ENCODE measurements at places on chromosomes 1 and 21.

- DNase-seq: no peak
These were observed 187.6 kb upstream of the VAMP3 start for GRCh38 chr1:7583291-7584096.

DNA sequence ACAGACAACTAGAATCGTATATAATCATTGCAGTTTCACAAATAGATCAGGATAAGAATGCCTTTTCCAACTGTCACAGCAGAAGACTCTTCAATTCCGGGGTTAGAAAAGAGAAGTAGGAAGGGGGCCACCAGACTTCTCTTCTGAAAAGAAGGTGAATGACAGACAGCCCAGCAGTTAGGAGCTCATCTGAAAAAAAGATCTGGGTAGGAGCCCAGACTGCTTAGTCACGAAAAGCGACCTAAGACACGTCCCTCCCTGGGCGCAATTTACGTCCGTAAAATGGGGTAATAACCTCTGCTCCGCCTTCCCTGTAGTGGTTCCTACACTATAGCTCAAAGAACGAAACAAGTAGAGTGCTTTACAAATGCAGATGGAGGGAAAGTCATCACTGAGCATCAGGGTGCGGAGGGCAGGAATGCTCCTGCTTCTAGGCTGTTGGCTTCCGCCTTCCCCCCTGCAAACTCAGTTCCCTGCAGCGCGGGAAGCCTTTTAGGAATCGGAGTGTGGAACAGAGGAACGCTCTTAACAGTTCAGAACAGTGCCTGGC is 582 bp downstream of the ORC1 start:
- DNase-seq: peak; percentile 22

DNA sequence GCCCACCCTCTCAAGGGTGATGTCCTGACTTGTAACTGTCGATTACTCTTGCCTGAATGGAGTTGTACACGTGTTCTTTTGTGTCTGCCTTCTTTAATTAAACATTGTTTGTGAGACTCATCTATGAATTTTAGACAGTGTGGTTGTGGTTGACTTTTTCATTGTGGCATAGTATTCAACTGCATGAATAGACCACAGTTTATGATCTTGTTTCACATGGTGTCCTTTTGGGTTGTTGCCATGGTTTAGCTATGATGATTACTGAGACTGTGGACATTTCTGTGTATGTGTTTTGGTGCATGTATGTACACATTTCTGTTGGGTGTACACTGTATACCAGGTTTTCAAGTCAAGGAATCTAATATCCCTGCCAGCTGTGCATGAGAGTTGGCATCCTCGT is 30.1 kb downstream of the PRMT2 start:
- DNase-seq: no peak

GRCh38 chr1:7754234-7754633 is 16.9 kb upstream of the VAMP3 start:
- no peak for DNase-seq

- DNase-seq: no peak
These were observed 60.3 kb downstream of the KCNJ6 start for GRCh38 chr21:37855647-37856625.

- DNase-seq: no peak
These were observed 68.3 kb downstream of the DHRS3 start for GRCh38 chr1:12549460-12550349.

- no peak for DNase-seq
These were observed 75.2 kb downstream of the MPZL1 start for GRCh38 chr1:167797015-167797414.

DNA sequence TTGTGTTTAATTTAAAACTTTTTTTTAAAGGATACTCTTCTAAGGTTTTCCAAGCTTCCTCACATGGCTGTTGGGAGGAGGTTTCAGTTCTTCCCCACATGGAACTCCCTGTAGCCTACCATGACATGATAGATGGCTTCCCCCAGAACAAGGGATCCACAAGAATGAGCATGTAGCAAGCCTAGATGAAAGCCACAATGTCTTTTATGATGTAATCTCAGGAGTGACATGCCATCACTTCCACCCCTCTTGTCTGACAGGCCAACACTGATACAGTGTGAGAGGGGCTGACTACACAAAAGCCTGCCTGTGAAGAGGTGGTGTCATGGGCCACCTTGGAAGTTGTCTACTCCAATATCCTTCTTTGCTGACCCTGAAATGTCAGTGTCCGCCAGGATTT is 32.0 kb downstream of the CD34 start:
- no peak for DNase-seq

DNA sequence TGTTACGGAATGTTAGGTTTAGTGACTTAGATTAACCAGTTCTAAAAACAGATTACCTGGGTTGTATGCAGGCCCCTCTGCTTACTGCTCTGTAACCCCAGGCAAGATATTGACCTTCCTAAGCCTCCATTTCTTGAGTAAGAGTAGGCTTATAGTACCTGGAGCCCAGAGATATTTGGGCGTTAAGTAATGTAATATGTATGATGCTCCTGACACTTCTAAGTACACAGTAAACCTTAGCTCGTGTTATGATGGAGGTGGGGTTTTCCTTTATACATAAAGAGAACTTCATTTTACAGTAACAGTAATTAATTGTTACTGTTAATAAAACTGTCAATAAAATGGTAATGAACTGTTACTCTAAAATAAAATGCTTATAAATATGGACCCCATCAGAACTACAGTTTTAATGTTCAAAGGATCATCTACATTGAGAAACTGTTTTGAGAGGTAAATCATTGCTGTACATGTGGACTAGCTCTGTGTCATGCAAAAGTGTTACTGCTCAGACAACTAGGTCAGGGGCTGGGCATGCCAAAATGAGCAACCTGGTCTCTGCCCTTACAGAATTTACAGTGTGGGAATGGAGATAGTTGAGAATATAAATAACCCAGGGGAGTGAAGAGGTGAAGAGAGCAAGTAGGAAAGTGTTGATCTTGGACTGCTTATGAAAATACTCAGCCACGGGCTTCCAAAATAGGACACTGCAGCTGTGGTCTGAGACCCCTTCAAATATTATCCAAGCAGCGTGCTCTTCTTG is 26.6 kb downstream of the LRRC8C start:
- no peak for DNase-seq

Measured in GM19239 (cell line).